ENCODE measurements at places on chromosomes 2 and 18.

- DNase-seq: no peak
Measured at GRCh38 chr2:112056626-112056987, 1.5 kb downstream of the TMEM87B start.

GRCh38 chr2:197216361-197216979 lies 94.1 kb downstream of the ANKRD44 start:
- no peak for DNase-seq

GRCh38 chr2:130846686-130847375 lies 10.1 kb downstream of the ARHGEF4 start:
- no peak for DNase-seq

GRCh38 chr18:2948038-2948437 lies 64.9 kb downstream of the LPIN2 start:
- DNase-seq: no peak

DNA sequence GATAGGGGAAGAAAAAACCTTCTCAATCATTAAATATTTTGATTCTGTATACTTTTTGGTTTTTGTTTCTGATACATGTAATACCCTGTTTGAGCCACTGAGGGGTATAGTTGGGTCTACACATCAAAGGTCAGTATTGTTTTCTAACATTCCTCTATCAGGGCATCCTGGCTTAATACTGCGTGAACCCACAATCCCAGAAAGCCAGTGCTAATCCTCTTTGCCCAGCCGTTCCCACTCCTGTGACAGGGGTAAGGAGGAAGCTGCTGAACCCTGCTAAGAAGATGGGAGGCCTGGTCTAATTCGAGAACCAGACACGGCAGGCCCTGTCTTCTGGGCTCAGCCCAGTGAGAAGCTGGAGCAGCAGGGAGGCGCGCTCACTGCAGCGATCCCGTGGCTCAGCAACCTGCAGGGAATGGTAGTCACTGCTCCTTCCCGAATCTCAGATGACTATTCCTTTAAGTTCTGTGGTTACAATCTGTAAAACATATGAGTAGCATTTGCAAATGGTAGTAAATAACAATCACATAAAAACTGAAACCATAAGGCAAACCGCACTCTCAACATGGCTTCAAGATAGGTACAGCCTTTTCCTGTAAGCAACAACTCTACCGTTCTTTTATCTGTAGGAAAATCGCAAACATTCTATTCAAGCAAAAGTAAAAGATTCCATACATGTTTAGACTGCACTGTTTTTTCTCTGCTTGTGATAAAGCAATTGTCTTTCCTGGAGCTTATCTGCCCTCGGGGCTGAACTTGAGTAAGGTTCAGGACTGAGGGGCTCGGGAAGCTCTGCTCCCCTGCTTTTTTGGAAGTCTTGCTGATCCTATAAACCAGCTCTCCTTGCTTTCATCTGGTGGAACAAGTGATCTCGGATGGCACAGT lies 87.0 kb downstream of the EPB41L3 start:
- DNase-seq: no peak

DNA sequence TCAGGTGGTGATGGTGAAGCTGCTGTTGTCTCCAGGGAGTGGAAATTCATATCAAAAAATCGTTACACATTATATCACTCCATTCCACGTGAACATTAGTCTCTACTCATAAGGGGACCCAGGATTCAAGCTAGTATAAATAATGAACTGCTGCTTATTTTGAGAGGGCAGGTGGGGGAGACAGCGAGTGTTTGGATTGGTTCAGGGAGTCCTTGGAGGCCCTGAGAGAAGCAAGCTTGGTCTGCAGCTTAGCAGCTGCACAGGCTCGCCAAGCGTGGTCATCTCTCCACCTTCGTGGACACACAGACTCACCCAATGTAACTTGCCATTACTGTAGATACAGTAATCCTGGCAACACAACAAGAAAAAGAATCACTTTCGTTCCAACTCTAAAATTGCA lies 177.6 kb downstream of the ZNF521 start:
- DNase-seq: no peak

GRCh38 chr2:23940718-23941620 lies 706 bp downstream of the UBXN2A start:
- no peak for DNase-seq

GRCh38 chr2:50749216-50749615 lies 282.7 kb downstream of the NRXN1 start:
- DNase-seq: no peak

DNA sequence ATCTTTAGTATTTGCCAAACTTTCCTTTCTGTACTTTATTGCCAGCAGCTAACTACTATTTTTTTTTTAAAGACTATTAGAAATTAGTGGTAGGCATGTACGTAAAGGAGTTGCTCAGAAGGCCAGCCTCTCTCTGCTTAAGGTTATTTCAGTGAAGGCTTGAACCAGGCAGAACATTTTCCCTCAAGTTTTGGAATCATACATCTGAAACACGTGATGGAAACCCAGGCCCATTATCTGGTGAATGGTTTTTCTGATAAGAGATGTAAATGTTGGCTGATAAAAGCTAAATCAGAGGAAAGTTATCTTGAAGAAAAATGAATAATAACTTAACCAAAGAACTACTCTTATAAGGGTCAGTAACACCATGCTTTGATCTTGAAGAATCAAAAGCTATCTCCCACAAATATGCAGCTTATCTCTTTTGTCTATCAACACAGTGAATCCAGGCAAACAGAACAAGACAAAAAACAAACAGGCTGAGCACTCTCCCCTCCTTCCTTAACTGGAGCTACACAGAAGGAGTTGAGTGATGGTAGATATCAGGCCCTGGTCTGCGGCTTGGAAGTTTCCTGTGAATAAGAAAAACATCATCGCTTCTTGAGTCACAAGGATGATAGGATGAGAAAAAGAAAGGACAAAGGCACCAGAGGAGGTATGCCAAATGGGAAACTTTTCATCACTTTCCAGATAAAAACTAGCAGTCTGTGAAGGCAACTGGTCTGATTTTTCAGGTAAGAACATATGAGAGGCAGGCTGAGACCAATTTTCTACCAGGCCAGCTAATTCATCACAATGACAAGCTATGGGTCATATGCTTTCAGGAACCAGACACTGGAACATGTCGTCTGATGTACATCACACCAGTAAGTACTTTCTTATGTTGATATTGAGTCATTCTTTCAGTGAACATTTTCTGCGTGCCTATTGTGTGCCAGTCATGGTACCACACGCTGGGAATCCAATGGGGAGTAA lies 88.4 kb upstream of the STK17B start:
- no peak for DNase-seq

DNA sequence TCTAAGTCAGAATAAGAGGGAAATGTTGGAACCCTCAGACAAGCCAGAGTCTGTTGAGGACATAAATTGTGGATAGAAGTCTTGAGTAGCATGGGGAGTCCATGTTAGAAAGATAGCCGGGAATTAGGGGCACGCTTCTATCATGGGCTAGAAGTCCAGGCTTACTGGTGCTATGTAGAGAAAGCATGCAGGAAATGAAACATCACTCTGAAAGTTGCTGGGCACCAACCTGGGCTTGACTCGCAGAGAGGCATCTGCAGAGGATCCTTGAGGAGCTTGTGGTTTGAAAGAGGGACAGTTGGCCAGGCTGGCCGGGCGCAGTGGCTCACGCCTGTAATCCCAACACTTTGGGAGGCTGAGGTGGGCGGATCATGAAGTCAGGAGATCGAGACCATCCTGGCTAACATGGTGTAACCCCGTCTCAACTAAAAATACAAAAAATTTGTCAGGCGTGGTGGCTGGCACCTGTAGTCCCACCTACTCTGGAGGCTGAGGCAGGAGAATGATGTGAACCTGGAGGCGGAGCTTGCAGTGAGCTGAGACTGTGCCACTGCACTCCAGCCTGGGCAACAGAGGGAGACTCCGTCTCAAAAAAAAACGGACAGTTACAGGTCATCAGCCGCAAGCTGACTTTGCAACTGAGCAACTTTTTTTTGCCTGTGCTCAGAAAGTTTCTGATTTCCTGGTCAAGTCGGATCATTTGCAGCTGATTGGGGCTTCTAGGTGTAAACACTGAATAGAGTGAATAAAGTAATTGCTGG lies 24.9 kb downstream of the CERS6 start:
- no peak for DNase-seq

Data from activated naive CD4-positive, alpha-beta T cell (primary cell).